ENCODE measurements at places on chromosomes 3 and 15. TPM values are rescaled to one million over a fixed set of nuclear protein-coding genes. Genes with fewer than 3 reads are reported as not detected.

Gene CPN2
- not detected for total RNA-seq

Gene ARPP21
- total RNA-seq: not detected

Gene RAB6B
- 11.4 TPM for total RNA-seq

Gene CP
- 15.4 TPM for total RNA-seq

Gene CEP19
- 3.1 TPM for total RNA-seq

Gene IL20RB
- total RNA-seq: 0.61 TPM

Gene LRRC49
- total RNA-seq: 5.1 TPM

Gene TGM4
- not detected for total RNA-seq

Gene RPUSD3
- 29.6 TPM for total RNA-seq

Gene SNTN
- total RNA-seq: 9.6 TPM

Gene LRRIQ4
- 0.18 TPM for total RNA-seq

Gene GOLGA8T
- not detected for total RNA-seq

Gene TMCO5A
- total RNA-seq: not detected

Gene SERINC4
- 0.10 TPM for total RNA-seq

Gene ITIH1
- total RNA-seq: 0.18 TPM

Gene XCR1
- 2.0 TPM for total RNA-seq

Gene TMOD2
- total RNA-seq: 11.3 TPM

All from left lung (tissue), 14 donors.